Osteoblast (primary cell): ENCODE measurements at places on chromosomes 11 and 22. TPM values are rescaled to one million over a fixed set of nuclear protein-coding genes. Genes with fewer than 3 reads are reported as not detected.

Gene OR52N1
- total RNA-seq = 0.36 TPM in 1 of 2 replicates, not detected in the other

Gene GPR83
- total RNA-seq = not detected in 2 replicates

Gene TNNI2
- total RNA-seq = not detected in 2 replicates

Gene NDUFS3
- 55.0 and 56.9 TPM in 2 replicates for total RNA-seq

Gene CHST1
- 1.1 and 1.5 TPM in 2 replicates for total RNA-seq

Gene BLID
- 18.1 and 20.0 TPM in 2 replicates for total RNA-seq

Gene BAD
- total RNA-seq = 70.9 and 71.3 TPM in 2 replicates

Gene ARFIP2
- 74.3 and 79.3 TPM in 2 replicates for total RNA-seq

Gene CCDC87
- 0.88 and 1.1 TPM in 2 replicates for total RNA-seq

Gene SCUBE2
- total RNA-seq = 1.8 and 2.7 TPM in 2 replicates

Gene PANX2
- under 0.01 and 0.29 TPM in 2 replicates for total RNA-seq

Gene DSCAML1
- not detected in 2 replicates for total RNA-seq

GRCh38 chr22:39241794-39242594 is 2.8 kb downstream of the PDGFB start:
- H3K4me3 ChIP-seq = no peak overlapping the region
- peaks cover 72% of the 10 kb centered on the region for H3K27me3 ChIP-seq
- no peak for DNase-seq
- H3K27ac ChIP-seq = no peak overlapping the region
- H3K36me3 ChIP-seq = no peaks in the 10 kb centered on the region

DNA sequence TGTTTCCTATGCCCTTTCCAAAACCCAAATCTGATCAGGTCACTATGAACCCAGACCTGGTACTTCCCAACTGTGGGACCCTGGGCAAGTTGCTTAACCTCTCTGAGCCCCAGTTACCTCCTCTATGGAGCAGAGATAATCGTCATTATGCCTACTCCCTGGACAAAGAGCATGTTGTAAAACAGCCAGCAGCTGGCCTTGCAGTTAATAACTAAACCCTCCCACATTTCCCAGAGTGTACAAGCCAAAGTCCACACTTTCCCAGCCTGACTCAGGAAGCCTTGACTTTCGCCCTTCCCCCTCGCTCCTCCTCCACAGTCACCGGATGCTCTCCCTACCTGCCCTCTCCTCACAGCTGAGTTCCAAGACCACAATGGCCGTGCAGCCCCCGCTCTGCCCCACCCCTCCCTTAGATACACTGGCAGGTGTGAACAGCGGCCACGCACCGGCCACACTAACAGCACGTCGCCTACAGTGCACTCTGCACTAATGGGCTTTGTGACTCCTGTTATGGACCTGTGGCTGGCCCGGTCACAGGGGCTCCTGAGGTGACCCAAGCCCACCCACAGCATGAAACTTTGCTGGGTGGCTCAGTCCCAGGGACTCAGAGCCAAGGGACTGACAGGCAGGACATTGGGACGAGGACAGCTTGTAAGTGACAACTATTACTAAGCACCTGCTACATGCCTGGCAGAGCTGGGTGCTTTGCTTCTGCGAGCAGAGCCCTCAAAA is 15.6 kb upstream of the MFNG start:
- H3K4me3 ChIP-seq = no peak overlapping the region
- peak overlapping the region; percentile 56 for H3K27ac ChIP-seq
- H3K27me3 ChIP-seq = no peaks in the 10 kb centered on the region
- peaks cover 52% of the 10 kb centered on the region for H3K36me3 ChIP-seq
- peak; percentile 99 for DNase-seq
- peaks cover 21% of the 10 kb centered on the region for H3K4me1 ChIP-seq

GRCh38 chr11:57639321-57640067 is 10.2 kb downstream of the YPEL4 start:
- peaks cover 25% of the 10 kb centered on the region for H3K4me1 ChIP-seq
- H3K36me3 ChIP-seq = peaks cover 10% of the 10 kb centered on the region
- H3K27ac ChIP-seq = peak overlapping the region; percentile 71
- H3K4me3 ChIP-seq = peak overlapping the region; percentile 97
- peak; percentile 90 for DNase-seq

- no peaks in the 10 kb centered on the region for H3K36me3 ChIP-seq
- no peak overlapping the region for H3K27ac ChIP-seq
- H3K4me1 ChIP-seq = peaks cover 36% of the 10 kb centered on the region
- DNase-seq = peak; percentile 96
- H3K27me3 ChIP-seq = peaks cover 8% of the 10 kb centered on the region
Observed at GRCh38 chr11:68843052-68843561, 1.4 kb upstream of the CPT1A start.

DNA sequence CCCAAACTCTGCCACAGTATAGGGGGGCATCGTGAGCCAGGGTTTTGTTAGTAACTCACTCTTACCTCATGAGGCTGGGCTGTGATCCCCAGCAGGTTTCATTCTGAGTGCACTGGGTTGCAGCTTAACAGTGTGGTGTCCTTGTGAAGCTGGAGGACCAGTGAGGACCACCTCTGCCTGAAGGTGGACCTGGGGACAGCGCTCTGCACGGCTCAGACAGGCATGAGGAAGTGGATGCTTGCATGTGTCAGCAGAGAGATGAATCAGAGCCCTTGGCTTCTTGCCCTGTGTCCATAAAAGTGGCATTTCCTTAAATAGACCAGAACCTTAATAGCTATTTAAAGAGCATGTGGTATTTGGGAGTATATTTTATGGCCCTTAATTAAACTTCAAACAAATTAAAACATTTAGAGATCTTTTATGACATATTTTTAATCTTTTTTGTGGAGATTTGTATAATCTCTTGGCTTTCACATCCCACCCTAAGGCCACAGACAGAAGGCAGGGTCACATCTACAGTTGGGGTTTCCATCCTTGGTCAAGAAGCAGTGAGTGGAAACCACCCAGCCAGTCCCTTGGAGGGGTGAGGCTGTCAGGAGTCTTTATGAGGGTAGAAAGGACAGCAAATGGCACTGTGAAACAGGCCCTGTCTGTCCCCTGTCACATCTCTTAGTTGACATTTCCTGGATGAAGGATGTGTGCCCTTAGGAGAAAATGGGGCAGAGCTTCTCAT is 24.8 kb upstream of the ADORA2A start:
- DNase-seq = peak; percentile 98
- no peaks in the 10 kb centered on the region for H3K27me3 ChIP-seq
- peaks cover 26% of the 10 kb centered on the region for H3K36me3 ChIP-seq

- H3K36me3 ChIP-seq = no peaks in the 10 kb centered on the region
- H3K4me1 ChIP-seq = no peaks in the 10 kb centered on the region
- H3K4me3 ChIP-seq = no peak overlapping the region
- no peaks in the 10 kb centered on the region for H3K27me3 ChIP-seq
Observed at GRCh38 chr11:115523727-115524399, 19.6 kb upstream of the CADM1 start.

- no peak overlapping the region for H3K4me3 ChIP-seq
- H3K36me3 ChIP-seq = no peaks in the 10 kb centered on the region
- H3K4me1 ChIP-seq = peaks cover 45% of the 10 kb centered on the region
- peak overlapping the region; percentile 12 for H3K27ac ChIP-seq
Observed at GRCh38 chr11:66082946-66083698, 13.1 kb downstream of the PACS1 start.

DNA sequence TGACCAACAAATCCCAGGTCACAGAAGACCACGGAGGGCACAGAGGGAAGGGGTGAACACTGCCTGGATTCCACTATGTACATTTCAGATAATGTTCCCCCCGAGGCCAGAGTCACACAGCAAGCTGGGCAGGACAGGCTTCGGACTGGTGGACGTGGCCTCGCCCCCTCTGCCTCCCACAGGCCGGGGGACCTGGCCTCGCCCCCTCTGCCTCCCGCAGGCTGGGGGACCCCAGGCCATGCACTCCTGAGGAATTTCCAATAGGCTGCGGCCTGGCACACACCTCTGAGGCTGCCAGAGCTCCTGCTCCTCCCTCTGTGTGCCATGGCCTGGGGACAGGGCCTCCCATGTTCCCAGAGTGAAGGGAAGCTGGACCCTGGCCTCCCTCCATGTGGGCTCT is 1352.8 kb downstream of the BRD1 start:
- no peak overlapping the region for H3K27ac ChIP-seq
- no peaks in the 10 kb centered on the region for H3K4me1 ChIP-seq
- H3K36me3 ChIP-seq = no peaks in the 10 kb centered on the region
- no peak overlapping the region for H3K4me3 ChIP-seq

DNA sequence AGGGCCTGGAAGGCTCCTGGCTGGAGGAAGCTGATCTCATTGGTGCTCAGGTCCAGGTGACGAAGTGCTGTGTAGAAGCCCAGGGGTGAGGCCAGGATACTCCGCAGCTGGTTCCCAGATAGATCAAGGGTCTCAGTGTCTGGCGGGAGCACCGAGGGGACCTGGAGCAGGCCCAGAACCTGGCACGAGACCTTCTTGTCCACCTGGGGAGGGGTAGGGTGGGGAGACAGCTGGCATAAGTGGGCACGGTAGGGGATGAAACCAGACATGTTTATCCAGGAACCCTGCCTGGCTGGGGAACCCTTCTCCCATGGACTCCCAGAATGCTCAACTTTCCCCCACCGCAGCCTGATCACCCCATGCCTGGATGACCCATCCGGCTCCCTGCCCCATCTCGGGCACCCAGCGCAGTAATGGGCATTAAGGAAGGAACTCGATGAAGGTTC is 9.2 kb downstream of the LRRC32 start:
- H3K4me1 ChIP-seq = peaks cover 2% of the 10 kb centered on the region
- peak; percentile 25 for DNase-seq
- H3K27me3 ChIP-seq = no peaks in the 10 kb centered on the region
- H3K4me3 ChIP-seq = no peak overlapping the region
- no peak overlapping the region for H3K27ac ChIP-seq
- peaks cover 50% of the 10 kb centered on the region for H3K36me3 ChIP-seq

DNA sequence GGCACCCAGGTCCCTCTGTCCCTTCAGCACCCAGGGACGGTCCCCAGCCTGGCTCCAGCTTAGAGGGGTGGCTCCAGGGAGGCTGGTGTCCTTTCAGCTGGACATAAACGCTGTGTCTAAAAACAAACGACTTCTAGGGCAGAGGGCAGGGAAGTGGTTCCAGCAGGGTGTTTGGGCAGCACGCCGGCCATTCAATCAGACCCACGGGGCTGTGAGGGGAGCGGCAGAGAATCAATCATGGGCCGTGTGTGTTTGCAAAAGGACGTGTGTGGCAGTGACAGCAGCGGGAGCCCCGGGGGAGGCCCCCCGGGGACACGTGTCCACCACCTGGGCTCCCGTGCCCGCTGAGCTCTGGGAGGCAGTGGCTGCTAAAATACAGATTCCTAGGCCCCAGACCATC is 127.7 kb downstream of the MN1 start:
- no peaks in the 10 kb centered on the region for H3K4me1 ChIP-seq
- DNase-seq = no peak
- peaks cover 14% of the 10 kb centered on the region for H3K27me3 ChIP-seq

DNA sequence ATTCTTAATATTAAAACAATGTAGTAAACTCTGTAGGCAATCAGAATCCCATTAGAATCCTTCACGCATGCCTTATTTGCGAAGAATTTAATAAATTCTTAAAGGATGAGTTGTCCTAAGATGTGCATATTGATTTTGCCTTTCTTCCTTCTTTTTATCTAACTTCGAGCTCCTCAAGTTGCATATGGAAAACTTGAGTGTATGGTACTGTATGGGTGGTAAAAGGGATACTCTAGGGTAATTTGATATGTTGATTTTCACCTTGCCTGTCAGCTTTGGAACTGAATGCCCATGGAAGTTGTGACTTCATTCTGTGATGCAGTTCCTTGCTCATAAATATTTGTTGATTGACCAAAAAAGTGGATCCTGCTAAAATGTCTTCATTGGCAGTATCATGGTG is 193.8 kb downstream of the DDX10 start:
- H3K36me3 ChIP-seq = no peaks in the 10 kb centered on the region
- no peak overlapping the region for H3K4me3 ChIP-seq
- DNase-seq = no peak
- peaks cover 13% of the 10 kb centered on the region for H3K4me1 ChIP-seq
- no peak overlapping the region for H3K27ac ChIP-seq
- H3K27me3 ChIP-seq = no peaks in the 10 kb centered on the region

DNA sequence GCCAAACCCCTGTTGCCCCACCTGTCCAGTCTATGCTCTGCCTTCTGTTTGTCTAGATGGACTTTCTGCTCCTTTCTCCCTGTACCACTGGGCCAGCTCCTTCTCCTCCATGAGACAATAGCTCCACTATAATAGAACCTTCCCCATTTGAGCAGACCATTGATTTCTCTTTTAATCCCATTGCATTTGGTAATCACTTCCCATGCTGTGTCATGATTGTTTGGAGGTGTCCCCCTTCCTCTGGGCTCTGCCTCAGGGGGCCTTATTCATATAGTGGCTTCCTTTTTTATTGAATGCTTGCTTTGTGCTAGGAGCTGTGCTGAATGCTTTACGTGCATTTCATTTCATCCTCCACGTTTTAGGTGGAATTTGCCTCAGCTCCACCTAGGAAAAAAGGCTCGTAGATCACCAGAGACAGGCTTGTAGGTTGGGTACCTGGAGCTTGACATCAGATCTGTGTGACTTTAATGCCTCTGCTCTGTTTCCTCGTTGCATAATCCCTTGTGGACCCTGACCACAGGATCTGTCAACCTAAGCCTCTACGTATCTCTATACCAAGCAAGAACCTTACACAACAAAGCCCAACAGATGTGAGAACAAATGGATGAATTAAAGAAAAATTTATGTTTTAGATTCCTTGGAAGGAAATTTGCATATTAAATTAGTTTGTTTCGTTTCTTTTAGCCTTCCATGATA is 106.2 kb upstream of the RASSF10 start:
- DNase-seq = no peak
- peaks cover 39% of the 10 kb centered on the region for H3K36me3 ChIP-seq
- H3K4me3 ChIP-seq = no peak overlapping the region
- peaks cover 33% of the 10 kb centered on the region for H3K4me1 ChIP-seq
- H3K27me3 ChIP-seq = no peaks in the 10 kb centered on the region

DNA sequence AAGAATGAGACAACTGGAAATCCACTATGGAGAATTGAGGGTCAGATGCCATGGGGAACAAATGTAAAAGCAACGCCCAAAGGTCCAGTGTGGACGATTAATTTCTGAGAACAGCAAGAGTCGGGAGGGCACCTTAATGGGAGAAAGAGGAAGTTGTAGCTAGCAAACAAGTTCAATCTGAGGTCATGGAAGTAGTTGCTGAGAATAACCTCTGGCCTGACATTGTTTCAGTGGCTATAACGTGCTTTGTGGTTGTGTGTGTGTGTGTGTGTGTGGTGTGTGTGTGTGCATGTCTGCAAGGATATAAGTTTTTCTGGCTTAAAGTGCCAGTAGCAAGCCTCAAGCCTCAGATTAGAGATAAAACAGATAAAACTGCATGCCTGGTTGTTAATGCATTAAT is 1630.1 kb upstream of the TENM4 start:
- H3K27ac ChIP-seq = no peak overlapping the region
- H3K36me3 ChIP-seq = no peaks in the 10 kb centered on the region
- DNase-seq = no peak
- no peak overlapping the region for H3K4me3 ChIP-seq

- peak overlapping the region; percentile 83 for H3K27ac ChIP-seq
- H3K27me3 ChIP-seq = no peaks in the 10 kb centered on the region
- no peaks in the 10 kb centered on the region for H3K36me3 ChIP-seq
- H3K4me1 ChIP-seq = peaks cover 21% of the 10 kb centered on the region
- no peak overlapping the region for H3K4me3 ChIP-seq
Observed at GRCh38 chr11:89381094-89381493, 110.1 kb downstream of the NOX4 start.

- peaks cover 34% of the 10 kb centered on the region for H3K4me1 ChIP-seq
- H3K27ac ChIP-seq = peak overlapping the region; percentile 75
- no peaks in the 10 kb centered on the region for H3K36me3 ChIP-seq
- no peaks in the 10 kb centered on the region for H3K27me3 ChIP-seq
Observed at GRCh38 chr22:32661737-32662586, 139.5 kb upstream of the TIMP3 start.
